Progenitor cell of endocrine pancreas (in vitro differentiated cells): ENCODE measurements at places on chromosomes 12 and 14. TPM values are rescaled to one million over a fixed set of nuclear protein-coding genes. Genes with fewer than 3 reads are reported as not detected.

DNA sequence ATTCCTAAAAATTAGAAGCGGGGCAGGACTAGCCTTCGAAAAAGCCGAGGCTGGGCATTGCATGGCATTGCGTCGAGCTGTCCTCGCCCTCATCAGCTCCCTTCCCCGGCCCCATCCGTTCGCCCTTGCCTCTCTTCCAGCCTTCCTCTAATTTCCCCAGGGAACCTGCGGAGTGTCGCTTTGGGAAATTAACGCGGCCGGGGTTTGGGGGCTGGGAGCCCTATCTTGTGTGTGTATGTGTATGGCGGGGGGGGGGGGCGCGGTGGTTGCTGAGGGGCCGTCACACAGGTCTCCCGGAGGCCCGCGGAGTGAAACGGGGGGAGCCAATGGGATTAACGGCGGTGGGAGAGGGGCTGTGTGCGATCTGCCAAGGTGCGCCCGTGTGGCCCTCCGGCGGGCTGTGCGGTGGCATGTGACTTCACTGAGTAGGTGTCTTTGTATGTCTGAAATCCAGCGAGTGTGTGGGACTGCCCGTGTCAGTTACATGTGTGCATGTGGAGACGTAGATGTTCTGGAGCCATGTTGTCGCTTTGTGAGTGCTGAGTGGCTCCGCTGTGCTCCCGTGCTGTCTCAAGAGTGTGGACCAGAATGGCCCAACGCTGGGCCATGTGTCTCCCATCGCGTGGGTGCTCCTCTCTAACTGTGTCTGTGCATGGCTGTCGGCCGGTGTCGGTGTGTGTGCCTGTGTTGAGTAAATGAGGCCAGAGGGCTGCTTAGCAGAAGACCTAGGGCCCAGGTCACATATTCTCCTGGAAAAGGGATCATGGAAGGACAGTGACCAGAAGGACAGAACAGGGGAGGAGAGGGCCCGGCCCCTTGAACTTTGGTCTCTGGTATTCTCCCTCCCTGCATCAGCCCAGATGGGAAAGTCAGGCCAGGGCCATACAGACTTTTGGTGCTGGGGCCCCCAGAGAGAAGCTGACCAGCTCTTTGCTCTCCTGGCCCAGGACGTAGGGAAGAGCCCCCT lies 1.5 kb downstream of the PTMS start:
- H3K36me3 ChIP-seq, result peaks cover 22% of the 10 kb centered on the region
- H3K27ac ChIP-seq, result peak overlapping the region; percentile 92
- H3K4me3 ChIP-seq, result peak overlapping the region; percentile 82
- DNase-seq, result no peak

Gene SDR9C7
- not detected in 2 replicates for total RNA-seq

DNA sequence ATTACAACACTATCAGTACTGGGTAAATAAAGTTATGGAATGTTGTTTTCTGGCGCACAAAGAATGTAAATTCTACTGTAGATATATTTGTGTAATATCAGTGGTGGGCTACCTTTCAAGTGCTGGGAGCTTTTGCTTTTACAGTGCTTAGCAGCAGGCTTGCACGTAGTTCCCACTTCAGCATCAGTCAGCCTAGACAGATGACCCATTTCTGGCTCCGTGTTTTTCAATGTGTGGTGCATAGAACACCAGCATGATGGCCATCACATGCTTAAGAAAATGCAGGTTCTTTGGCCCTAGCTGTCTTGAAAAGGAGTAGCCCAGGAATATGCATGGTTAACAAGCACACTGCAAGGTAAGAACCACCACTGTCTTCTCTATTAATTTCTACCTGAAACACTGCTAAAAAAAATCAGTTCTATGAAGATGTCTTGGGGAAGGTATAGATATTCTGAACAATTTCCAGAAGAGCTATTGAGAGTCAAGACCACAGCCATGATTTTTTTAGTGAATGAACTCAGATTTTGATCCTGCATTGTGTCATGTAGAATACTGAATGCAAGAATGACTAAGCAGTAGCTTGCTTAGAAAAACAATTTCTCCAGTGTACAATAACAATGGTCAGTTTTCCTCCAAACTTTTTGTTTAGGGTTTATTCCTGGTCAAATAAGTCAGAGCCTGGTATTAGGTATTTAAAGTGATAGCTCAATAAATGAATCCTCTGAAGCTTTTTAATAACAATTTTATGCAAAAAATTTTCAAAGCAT lies 195.7 kb downstream of the AKAP6 start:
- H3K4me1 ChIP-seq, result peaks cover 2% of the 10 kb centered on the region
- H3K36me3 ChIP-seq, result no peaks in the 10 kb centered on the region
- H3K27ac ChIP-seq, result no peak overlapping the region
- DNase-seq, result no peak
- H3K4me3 ChIP-seq, result no peak overlapping the region

DNA sequence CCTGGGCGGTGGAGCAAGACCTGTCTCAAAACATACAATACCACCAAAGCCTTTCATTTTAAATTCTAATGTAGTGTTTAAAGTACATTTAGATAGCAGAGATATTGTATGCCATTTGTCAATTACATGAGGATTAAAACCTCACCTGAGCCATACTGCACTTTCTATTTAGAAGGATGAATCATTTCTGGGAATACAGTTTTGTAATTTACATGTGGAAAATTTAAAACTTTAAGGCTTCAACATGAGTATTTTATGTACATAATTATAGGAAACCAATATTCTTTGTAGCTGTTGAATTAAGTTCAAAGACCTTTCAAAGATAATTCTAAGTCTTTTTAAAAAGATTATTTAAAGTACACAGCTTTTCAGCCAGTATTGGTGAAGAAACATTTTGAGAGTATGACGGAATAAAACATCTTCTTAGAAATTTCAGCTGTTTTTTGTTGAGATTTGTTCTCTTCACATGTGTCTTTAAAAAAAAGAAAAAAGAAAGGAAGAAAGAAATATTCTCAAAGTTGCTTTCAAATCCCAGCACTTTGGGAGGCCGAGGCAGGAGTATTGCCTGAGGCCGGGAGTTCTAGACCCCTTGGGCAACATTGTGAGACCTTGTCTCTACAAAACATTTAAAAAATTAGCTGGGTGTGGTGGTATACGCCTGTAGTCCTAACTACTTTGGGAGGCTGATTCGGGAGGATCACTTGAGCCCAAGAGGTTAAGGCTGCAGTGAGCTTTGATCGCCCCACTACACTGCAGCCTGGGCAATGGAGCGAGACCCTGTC lies 34.5 kb upstream of the CCT2 start:
- H3K36me3 ChIP-seq, result peaks cover 3% of the 10 kb centered on the region
- H3K4me3 ChIP-seq, result no peak overlapping the region
- peaks cover 10% of the 10 kb centered on the region for H3K4me1 ChIP-seq
- H3K27ac ChIP-seq, result no peak overlapping the region
- no peak for DNase-seq
- H3K27me3 ChIP-seq, result no peaks in the 10 kb centered on the region

DNA sequence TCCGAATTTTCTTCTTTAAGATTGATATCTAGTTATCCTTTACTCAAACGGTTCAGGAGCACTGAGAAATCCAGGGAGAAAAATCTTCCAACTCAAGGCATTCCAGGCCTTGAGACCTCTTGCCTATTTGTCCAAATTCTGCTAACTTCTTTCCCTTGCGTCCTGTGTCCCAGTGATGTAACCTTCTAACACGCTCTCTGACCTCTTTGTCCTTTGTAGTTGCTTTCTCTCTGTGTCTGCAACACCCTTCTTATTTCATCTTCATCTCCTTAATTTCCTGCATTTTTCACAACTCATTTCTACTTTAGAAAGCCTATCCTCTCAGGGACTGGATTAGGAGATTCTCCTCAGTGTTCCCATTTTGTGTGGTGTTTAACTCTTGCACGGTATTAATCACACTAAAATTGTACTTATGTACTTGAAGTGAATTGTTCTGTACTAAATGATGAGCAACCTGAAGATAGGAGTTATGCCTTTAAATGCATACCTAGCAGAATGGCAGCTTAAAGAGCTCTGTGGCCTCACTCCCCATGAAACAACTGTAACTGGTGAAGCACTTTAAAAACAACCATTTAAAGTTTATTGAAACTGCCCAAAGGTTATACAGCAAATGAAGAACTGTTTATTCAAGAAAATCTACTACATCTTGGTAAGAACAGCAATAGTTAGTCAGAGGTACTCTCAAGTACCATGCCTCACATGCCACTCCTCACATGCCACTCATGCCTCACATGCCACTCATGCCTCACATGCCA lies 7.4 kb upstream of the SNAPC1 start:
- H3K4me1 ChIP-seq, result peaks cover 6% of the 10 kb centered on the region
- no peaks in the 10 kb centered on the region for H3K27me3 ChIP-seq
- no peak overlapping the region for H3K4me3 ChIP-seq
- no peak for DNase-seq
- no peak overlapping the region for H3K27ac ChIP-seq
